ENCODE measurements at places on chromosomes 2 and 18.

DNA sequence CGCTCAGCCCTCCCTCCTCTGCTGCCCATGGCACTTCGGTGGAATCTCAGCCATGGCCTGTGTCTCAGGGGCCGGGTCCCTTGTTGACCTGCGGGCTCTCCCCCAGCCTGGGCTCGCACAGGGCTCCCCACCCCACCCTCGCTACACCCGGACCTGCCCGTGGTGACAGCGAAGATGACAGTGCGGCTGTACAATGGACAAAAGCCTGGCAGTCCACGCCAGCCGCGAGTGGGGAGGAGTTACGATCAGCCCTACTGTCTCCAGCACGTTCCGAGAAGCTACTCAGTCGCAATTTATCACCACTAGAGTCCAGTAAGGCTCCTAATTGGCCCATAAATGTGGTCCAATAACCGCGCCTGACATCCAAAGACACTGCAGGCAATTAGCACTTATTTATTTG is 31.6 kb downstream of the GBX2 start:
- no peak for DNase-seq

- no peak for DNase-seq
Observed at GRCh38 chr18:43079422-43079821, 36.1 kb downstream of the RIT2 start.

DNA sequence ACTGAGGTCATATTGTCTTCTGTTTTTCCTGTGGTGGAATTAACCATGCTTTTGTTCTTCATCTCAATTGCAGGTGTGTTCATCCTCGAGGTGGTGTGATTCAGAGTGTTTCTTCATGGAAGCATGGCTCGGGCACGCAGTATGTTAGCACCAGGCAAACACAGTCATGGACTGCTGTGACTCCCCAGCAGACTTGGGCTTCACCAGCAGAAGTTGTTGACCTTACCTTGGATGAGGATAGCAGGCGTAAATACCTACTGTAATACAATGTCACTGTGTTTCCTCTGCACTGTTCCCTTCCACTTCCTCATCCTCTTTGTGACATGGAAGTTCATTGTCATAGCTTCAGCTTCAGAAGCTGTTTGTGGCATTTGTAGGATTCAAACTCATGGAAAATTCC is 158.7 kb downstream of the HAUS1 start:
- no peak for DNase-seq

DNA sequence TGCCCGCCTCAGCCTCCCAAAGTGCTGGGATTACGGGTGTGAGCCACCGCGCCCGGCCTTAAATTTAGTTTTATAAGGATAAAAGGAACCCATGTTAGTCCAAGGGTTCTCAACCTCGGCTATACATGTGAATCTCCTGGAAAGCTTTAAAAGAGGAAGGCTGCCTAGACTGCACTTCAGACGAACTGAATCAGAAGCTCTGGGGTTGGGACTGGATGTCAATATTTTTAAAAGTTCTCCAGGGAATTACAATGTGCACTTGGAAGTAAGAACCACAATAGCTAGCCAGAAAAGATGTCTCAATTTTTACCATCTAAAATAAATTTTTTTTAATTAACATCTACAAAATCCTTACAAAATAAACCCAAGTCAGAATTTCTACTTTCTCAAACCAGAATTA is 10.1 kb downstream of the LMAN2L start:
- DNase-seq: no peak

DNA sequence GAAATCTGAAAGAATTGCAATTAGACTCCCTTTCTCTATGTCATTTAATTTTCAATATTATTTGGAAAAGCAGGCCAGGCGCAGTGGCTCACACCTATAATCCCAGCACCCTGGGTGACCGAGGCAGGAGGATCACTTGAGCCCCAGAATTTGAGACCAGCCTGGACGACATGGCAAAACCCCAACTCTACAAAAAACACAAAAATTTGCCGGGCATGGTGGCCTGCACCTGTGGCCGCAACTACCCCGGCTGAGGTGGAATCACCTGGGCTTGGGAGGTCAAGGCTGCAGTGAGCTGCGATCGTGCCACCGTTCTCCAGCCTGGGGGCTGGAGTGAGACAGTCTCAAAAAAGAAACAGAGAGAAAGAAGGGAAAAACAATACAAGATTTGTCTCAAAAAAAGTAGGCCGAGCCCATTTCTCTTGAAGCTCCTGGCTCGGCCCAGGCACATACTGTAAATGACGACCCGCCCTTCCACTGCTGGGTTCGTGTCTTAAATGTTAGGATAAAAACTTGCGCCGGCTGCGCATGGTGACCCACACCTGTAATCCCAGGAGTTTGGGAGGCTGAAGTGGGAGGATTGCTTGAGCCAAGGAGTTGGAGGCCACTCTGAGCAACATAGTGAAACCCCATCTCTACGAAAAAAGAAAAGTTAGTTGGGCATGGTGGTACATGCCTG is 31.1 kb upstream of the GPC1 start:
- DNase-seq: no peak

DNA sequence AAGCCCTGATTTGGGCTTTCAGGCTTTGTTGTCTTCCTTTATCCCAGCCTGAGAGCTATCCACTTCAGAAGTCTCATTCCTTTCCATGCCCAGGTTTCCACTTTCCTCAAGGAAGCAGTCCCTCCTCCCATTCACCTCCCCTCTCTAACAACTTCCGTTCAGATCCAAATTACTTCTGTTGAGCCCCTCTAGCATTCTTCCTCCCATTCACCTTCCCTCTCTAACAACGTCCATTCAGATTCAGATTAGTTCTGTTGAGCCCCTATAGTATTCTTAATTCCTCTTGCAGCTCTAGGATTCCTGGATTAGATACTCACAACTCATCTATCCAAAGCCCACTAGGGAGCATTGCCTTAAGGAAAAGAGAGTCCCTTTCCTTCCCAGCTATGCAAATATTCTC is 216.8 kb downstream of the RAD51AP2 start:
- DNase-seq: no peak

DNA sequence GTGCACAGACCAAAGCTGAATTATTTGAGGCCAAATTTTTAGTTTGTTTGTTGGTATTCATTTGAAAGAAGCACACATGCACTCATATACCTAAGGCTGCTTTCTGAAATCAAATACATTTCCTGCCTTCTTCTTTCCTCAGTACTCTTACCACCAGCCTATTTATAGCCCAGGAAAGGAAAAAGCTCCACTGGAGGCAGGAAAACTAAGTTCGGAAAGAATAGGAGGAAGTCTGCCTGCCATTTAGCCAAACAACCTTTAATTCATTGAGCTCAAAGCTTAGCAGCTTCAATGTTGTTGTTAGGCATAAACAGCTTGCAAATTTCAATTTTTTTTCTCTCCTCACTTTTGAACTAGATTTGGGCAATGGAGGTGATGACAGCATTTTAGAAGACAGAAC is 40.4 kb upstream of the RASGRP3 start:
- DNase-seq: no peak

- no peak for DNase-seq
Observed at GRCh38 chr2:47819834-47820233, 36.9 kb downstream of the MSH6 start.

GRCh38 chr2:6401301-6401700 is 464.4 kb downstream of the CMPK2 start:
- DNase-seq: no peak

- no peak for DNase-seq
Observed at GRCh38 chr2:31217465-31218200, at the start of gene CAPN14. CAPN14 (minus strand) TSS chr2:31217515; CDS start chr2:31205447, 12,068 bp downstream.

DNA sequence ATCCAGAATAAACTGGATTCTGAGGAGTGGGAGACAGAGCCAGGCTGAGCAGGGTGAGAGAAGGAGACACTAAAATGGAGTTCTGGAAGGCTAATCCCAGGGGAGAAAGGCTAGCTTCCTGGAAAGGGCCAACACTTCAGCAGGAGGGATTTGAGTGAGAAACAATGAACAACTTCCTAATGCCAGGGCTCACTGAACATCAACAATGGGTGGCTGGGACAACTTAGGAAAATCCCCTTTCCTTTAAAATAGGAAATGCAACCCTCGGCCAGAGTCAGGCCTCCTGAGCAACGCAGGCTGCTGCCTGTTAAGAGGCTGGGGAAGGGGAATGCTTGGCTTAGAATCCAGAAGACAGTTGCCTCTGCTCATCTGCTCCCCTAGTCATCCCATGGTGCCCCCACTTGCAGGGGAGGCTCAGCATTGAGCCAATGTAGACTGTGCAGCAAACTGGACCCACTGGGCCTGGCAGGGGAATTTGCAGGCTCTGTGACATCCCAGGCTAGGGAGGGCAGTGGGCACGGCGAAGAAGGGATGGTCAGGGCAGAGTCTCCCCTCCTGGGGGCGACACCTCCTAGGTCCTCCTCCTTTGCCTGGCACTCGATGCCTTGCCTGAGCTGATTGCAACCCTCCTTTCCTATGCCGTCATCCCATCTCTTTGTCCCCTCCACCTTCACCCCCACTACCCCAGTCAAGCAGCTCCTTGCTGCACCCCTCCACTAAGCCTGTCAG is 182.5 kb downstream of the TNS1 start:
- DNase-seq: no peak

DNA sequence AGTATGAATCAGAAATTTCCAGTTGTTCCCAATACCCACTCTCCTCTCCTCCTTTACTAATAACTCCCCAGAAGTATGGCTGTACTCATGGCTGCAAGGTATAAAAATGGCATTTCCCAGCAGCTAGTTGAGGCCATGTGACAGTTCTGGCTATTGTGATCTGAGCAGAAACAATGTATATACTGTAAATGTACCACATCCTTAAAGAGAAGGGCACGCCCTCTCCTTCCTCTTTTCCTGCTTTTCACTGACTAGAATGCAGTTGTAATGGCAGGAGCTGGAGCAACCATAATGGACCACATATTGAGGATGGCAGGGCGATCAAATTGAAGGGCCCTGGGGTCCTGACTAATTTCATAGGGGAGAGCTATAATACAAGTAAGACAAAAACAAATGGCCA is 211.2 kb downstream of the TNS1 start:
- DNase-seq: no peak

DNA sequence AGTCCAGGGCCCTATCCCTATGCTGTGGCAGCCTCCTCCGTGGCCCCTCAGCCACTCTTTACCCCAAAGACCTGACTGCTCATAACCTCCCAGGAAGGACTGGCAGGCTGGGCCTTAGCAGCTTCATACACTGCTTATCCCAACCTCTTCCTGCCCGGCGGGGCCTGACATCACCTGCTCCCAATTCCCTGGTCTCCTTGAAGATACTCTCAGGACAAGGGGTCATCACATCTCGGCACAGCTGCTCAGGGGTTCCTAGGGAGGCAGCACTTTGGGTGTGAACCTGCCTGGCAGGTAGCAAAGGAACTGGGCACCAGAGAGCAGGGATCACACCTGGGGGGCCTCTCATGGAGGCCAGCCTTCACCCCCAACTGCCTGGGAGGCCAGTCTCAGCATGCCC is 68.5 kb downstream of the PLB1 start:
- DNase-seq: no peak

DNA sequence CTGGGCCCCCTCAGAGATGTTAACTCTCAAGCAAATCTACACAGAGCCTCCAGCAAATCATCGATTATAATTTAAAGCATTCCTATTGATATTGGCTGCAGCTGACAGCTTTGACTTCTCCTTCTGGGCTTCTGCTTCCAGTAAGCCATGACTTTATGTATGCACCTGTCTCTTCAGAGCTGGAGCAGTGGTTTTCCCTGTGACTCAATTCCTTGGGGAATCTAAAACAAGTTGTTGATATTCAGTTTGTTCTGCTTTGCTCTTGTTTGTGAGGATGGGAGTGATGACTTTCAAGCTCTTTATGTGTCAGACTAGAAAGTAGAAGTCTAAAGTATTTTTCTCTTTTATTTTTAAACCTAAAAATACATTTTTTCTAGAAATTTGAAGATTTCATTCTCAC is 45.1 kb upstream of the TNP1 start:
- no peak for DNase-seq

GRCh38 chr18:31399306-31400032 is 22.9 kb downstream of the DSG4 start:
- no peak for DNase-seq

- DNase-seq: no peak
Observed at GRCh38 chr2:233060501-233060979, 398 bp downstream of the INPP5D start.

DNA sequence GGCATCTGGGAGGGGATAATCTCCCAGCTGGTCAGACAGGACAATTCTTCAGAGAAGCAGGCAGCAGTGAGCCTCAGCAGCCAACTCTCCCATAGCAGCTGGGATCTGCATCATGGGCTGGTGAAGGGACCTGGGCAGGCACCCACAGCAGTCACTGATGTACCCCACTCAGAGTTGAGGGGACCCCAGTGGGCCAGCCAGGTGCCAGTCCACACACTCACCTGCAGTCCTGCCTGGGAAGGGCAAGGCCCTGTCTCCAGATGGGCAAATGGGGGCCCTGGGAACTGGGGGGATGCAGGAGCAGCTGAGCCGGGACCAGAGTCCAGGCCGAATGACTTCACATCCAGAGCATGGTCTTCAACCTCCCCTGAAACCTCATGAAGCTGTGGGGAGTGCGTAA is 170.4 kb downstream of the ZFP36L2 start:
- DNase-seq: no peak

DNA sequence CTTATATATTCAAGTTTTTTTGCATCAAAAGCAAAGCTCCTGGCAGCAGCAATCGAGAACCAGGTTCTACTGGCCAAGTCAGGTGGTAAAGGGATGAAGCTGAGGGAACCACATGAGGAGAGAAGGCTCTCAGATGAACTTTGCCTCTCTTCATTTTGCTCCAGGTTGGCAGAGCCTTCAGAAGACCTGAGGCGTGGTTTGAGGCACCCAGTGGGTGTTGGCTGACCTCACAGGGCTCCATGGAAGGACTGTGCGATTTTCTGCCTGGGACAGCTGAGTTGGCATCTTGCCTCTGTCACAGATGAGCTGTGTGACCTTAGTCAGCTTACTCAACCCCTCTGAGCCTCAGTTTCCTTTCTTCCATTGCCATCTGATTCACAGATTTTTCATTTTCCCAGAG is 89.0 kb downstream of the INSIG2 start:
- DNase-seq: no peak

- DNase-seq: no peak
Observed at GRCh38 chr18:6363216-6363615, 51.5 kb downstream of the L3MBTL4 start.

- DNase-seq: no peak
Observed at GRCh38 chr18:13388586-13389490, 170.3 kb downstream of the LDLRAD4 start.

DNA sequence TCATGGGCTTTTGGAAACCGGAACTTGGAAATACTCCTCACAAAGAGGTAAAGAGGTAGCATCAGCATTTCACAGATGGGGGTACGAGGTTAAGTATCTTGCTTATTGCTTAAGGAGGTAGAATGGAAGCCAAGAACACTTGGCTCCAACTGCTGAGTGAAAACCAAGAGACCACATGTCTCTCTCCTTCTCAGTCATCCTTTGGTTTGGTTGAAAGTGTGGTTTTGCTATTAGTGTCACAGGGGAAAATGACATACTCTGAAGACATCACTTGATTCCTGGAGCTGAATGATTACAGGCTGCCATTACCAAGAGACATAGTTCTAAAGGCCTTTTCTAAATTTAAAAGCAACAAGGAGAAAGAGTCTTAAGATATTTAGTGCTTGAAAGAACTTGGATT is 41.5 kb downstream of the ANTXR1 start:
- no peak for DNase-seq

Data from stimulated activated CD4-positive, alpha-beta T cell treated with anti-CD3 and anti-CD28 coated beads, TNF-alpha, amount 100 ng/mL, for 48 hours (primary cell).